Non-pigmented ciliary epithelial cell (primary cell): ENCODE measurements at places on chromosomes 16 and 17.

DNA sequence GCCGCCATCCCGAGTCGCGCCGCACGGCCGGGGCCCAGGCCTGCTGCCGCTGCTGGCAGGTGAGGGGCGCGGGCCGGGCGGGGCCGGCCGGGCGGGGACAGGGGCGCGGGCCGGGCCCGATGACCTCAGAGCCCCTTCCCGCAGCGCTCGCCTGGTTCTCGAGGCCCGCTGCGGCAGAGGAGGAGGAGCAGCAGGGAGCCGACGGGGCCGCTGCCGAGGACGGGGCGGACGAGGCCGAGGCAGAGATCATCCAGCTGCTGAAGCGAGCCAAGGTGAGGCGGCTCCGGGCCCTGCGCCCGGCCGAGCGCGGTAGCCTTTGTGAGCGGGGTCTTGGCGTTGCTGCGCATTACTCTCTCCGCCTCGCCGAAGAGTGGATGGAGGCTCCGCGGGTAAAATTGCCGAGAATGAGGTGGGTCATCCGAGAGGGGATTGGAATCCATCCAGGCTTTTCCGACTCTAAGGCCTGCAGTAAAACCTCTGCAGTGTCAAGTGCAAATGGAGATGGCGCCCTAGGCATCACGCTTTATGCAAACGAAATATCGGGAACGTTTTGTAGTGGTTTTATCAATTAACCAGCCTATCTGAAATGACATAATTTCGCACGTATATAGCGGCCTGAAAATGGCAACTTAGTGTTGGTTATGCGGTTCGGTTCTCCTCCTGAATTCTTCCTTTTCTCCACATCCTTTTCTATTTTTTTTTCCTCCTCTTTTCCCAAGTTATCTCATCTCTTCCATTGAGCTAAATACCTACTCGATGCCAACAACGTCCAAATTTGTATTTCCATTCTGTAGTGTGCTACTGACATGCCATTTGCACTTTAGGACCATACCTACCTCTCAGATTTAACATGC is 577 bp downstream of the TTC19 start:
- no peak for DNase-seq

DNA sequence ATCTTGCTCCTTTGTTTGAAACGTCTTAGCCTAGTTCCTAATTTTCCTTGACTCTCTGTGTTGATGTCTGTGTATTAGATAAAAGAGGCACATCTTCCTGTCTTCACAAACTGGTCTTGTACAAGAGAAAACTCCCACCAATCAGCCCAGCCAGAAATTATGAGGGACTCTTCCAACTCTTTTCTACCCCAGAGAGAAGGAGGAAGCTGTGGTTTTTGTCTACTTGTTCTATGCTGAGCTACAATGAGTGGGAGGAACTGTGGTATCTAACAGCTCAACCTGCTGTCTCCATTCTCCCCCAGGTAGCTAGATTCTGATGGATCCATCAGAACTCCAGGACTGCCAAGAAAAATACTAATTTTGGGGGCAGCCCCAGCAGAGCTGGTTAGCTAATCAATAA is 392.5 kb downstream of the HS3ST3B1 start:
- DNase-seq, result no peak

- DNase-seq, result no peak
These were observed 1.8 kb upstream of the C16orf95 start for GRCh38 chr16:87319011-87319410.

- DNase-seq, result no peak
These were observed 16.1 kb upstream of the HOXB9 start for GRCh38 chr17:48642059-48642842.

DNA sequence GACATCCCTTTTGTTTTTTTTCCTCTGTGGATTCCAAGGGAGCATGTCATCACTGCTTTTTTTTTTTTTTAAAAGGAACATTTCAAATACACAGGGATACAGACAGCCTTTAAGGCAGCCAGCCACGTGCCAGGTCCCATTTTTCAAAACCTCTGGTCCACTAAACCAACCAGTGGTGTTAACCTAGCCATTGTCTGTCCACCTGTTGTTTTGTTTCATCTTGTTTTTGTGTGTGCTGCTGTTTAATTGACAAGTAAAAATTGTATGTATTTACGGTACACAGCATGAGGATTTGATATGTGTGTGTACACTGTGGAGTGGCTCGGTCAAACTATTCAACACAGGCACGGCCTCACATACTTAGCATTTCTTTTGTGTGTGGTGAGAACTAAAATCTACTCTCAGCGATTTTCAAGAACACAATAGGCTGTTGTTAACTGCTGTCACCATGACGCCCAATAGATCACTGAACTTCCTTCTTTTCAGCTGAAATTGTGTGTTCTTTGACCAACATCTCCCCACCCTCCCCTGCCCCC is 19.2 kb downstream of the TMEM114 start:
- DNase-seq, result no peak
